Stimulated activated CD4-positive, alpha-beta T cell treated with anti-CD3 and anti-CD28 coated beads, Interleukin-1b, Interleukin-23, amount 100 ng/mL, for 4 hours (primary cell): ENCODE measurements at places on chromosomes 3 and 15.

- DNase-seq: no peak
These were observed at the start of gene DPPA4 for GRCh38 chr3:109337393-109337792. TSS of gene DPPA4 (minus strand) at chr3:109337546. CDS start at chr3:109337517, 29 bp downstream.

GRCh38 chr3:9111417-9111816 lies 138.0 kb downstream of the SRGAP3 start:
- no peak for DNase-seq

DNA sequence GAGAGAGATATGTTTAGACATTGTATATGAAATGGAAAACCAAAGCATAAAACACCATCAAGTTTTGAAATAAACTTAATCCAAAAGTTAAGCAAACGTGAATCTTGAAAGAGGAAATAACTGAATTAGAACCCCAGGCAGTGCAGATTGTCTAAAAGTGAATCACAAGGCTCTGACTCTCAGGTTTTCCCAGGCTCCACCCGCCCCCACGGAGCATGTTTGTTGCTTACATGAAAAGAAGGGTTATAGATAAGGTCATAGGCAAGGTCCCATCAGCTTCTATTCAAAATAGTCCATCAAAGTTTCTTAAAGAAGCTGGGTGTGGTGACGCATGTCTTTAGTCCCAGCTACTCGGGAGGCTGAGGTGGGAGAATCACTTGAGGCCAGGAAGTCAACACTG lies 29.0 kb upstream of the SLMAP start:
- no peak for DNase-seq

GRCh38 chr3:11555211-11555782 lies 88.4 kb downstream of the VGLL4 start:
- DNase-seq: no peak

DNA sequence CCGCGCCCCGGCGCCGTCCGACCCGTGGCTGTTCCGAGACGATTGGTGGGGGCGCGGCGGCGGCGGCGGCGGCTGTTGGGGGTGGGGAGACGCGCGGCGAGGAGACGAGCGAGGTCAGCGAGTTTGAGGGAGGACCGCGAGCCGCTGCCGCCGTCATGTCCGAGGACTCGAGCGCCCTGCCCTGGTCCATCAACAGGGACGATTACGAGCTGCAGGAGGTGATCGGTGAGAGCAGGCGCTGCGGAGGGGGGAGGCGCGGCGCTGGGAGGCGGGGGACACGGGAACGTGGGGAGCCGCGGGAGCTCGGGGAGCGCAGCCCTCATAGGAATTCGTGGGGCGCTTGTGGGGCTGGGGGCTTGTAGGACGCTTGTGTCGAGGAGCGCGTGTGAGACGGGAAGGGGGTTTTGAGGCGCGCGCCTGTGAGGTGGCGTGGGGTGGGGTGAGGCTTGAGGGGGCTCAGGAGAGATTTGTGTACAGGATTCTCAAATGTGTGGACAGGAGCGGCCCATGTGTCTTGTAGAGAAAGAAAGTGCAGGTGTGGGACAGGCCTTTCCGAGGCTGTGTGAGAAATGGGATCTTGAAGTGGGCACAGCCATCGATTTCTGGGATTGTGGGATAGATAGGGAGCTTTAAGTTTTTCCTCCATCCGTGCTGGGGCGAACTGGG lies 518 bp downstream of the OXSR1 start:
- no peak for DNase-seq

GRCh38 chr3:65749066-65749465 lies 289.7 kb downstream of the MAGI1 start:
- DNase-seq: no peak

- DNase-seq: no peak
These were observed 49.9 kb upstream of the P2RY1 start for GRCh38 chr3:152785051-152785450.

- DNase-seq: no peak
These were observed 74.4 kb downstream of the DLG1 start for GRCh38 chr3:197224034-197224444.

- no peak for DNase-seq
These were observed 112.4 kb upstream of the SPATA16 start for GRCh38 chr3:173253471-173253870.

- no peak for DNase-seq
These were observed 8.1 kb downstream of the ARIH1 start for GRCh38 chr15:72482275-72482674.

- DNase-seq: no peak
These were observed 136.5 kb upstream of the TSC22D2 start for GRCh38 chr3:150271591-150271960.

- DNase-seq: no peak
These were observed 103.1 kb downstream of the LRIG1 start for GRCh38 chr3:66397745-66398144.

DNA sequence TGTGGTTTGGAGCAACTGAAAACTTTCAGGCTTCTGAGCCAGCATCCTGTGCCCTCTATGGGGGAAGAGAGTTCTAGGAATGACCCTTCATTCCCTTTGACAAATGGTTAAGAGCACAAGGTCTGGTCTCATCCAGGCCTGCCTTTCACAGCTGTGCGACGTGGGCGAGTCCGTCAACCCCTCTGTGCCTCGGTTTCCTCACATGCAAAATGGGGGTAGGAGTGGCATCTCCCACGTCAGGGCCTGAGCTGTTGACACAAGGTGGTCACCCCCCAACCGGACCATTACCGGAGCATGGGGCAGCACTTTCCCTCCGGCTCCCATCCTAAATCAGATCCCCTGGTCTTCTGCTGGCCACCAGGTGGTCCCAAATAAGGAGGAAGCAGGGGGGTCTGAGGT lies 70.4 kb downstream of the ATP2B2 start:
- no peak for DNase-seq

DNA sequence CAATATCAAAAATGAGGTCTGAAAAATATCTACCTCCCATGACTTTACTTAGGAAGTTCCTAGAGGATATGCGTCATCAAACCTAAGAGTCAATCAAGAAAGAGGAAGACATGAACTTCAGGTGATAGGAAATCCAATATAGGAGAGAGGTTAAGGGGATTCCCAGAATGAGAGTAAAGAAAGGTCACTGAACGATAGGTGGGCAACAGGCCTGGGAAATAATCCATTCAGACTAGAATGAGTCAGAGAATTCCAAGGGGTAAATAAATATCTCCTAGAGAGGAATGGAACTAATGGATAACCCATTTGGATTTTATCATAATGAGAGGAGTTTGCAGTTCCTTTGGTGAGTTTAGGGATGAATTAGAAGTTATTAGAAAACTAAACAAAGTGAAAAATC lies 131.1 kb upstream of the NUDT16 start:
- no peak for DNase-seq

GRCh38 chr15:57751177-57751800 lies 44.8 kb downstream of the POLR2M start:
- no peak for DNase-seq

GRCh38 chr3:182323898-182324297 lies 469.4 kb upstream of the ATP11B start:
- no peak for DNase-seq

GRCh38 chr3:169596126-169596525 lies 67.4 kb downstream of the MECOM start:
- no peak for DNase-seq

DNA sequence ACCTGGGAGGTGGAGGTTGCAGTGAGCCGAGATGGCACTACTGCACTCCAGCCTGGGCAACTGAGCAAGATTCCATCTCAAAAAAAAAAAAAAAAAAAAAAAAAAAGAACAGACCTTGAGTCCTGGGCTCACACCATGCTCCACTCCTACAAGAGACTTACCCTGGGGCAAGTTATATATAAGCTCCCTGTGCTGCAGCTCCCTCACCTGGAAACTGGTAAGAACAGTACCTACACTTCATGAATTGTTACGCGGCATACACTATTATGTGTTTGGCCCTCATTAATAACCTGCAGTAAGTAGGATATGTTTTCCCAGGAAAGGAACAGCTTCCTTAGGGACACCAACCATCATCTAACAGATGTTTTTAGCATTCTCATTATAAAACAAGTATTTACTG lies 119.6 kb downstream of the FMN1 start:
- DNase-seq: no peak

GRCh38 chr3:47227678-47228077 lies 54.9 kb downstream of the KIF9 start:
- no peak for DNase-seq
